HepG2 (cell line): ENCODE measurements at places on chromosomes 2 and 18. TPM values are rescaled to one million over a fixed set of nuclear protein-coding genes. Genes with fewer than 3 reads are reported as not detected.

DSG3 gene
- not detected in 2 replicates for total RNA-seq

GPR39 gene
- 0.51 and 0.62 TPM in 2 replicates for total RNA-seq

MATN3 gene
- 19.2 and 36.1 TPM in 2 replicates for total RNA-seq

KYNU gene
- total RNA-seq: 68.6 and 98.2 TPM in 2 replicates

PNO1 gene
- total RNA-seq: 48.5 and 68.2 TPM in 2 replicates

DUSP19 gene
- total RNA-seq: 1.9 and 3.9 TPM in 2 replicates

LBX2 gene
- 4.0 and 8.1 TPM in 2 replicates for total RNA-seq

BOLL gene
- not detected in 2 replicates for total RNA-seq

CDCA7 gene
- 46.2 and 52.5 TPM in 2 replicates for total RNA-seq

ASXL3 gene
- not detected in 2 replicates for total RNA-seq

REEP1 gene
- 0.14 and 0.27 TPM in 2 replicates for total RNA-seq

RNF144A gene
- total RNA-seq: 16.5 and 20.8 TPM in 2 replicates

SGO2 gene
- 16.2 and 32.2 TPM in 2 replicates for total RNA-seq

UGT1A10 gene
- 0.10 TPM in 1 of 2 replicates, not detected in the other for total RNA-seq

MEP1B gene
- total RNA-seq: not detected in 2 replicates
